Activated CD4-positive, alpha-beta T cell treated with anti-CD3 and anti-CD28 coated beads, Interleukin-2, amount 10 ng/mL, durations not matched to agents 24 days and 14 days (primary cell): ENCODE measurements at places on chromosomes 2 and 18.

- DNase-seq: no peak
- H3K36me3 ChIP-seq: no peaks in the 10 kb centered on the region
- peaks cover 49% of the 10 kb centered on the region for H3K27me3 ChIP-seq
- no peaks in the 10 kb centered on the region for H3K4me1 ChIP-seq
Measured at GRCh38 chr18:54961016-54961423, 1.8 kb upstream of the CCDC68 start.

GRCh38 chr2:151217343-151217742 is 44.3 kb downstream of the RBM43 start:
- no peak overlapping the region for H3K27ac ChIP-seq
- no peaks in the 10 kb centered on the region for H3K36me3 ChIP-seq
- no peaks in the 10 kb centered on the region for H3K4me1 ChIP-seq
- no peak for DNase-seq
- peaks cover 9% of the 10 kb centered on the region for H3K27me3 ChIP-seq

GRCh38 chr2:67878743-67879142 is 184.1 kb downstream of the C1D start:
- no peaks in the 10 kb centered on the region for H3K4me1 ChIP-seq
- no peak for DNase-seq
- no peak overlapping the region for H3K27ac ChIP-seq
- H3K27me3 ChIP-seq: no peaks in the 10 kb centered on the region
- no peaks in the 10 kb centered on the region for H3K36me3 ChIP-seq
- no peak overlapping the region for H3K4me3 ChIP-seq

DNA sequence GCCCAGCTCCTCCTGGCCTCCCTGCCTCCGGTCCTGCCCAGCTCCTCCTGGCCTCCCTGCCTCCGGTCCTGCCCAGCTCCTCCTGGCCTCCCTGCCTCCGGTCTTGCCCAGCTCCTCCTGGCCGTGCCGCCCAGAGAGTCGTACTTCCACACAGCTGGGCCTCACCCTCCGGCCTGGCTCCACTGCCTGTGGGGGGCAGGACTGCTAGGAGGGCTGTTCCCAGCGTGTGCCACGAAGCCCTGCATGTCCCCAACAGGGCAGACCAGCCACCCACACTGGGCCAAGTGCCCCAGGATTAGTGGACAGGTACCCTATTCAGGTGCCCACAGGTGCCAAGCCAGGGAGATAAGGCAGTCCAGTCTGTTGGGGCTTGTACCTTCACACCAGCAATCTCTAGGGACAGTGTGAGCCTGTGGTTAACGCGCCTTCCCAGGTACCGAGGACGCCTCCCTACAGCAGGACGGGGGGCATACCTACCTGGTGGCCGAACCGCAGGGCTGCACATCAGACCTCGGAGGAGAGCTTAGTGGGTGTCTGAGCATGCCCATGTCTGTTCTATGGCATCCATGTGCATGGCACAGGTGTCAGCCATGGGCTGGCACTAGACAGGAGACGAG is 5.3 kb downstream of the GPC1 start:
- no peak overlapping the region for H3K4me3 ChIP-seq
- peaks cover 5% of the 10 kb centered on the region for H3K4me1 ChIP-seq
- no peaks in the 10 kb centered on the region for H3K36me3 ChIP-seq
- peaks cover 10% of the 10 kb centered on the region for H3K27me3 ChIP-seq
- no peak for DNase-seq
- no peak overlapping the region for H3K27ac ChIP-seq

GRCh38 chr2:201126308-201127151 is 10.6 kb downstream of the CFLAR start:
- H3K4me1 ChIP-seq: peaks cover 68% of the 10 kb centered on the region
- peak overlapping the region; percentile 99 for H3K27ac ChIP-seq
- H3K27me3 ChIP-seq: no peaks in the 10 kb centered on the region
- H3K4me3 ChIP-seq: peak overlapping the region; percentile 96
- peaks cover 61% of the 10 kb centered on the region for H3K36me3 ChIP-seq
- peak; percentile 72 for DNase-seq

GRCh38 chr18:5868218-5868854 is 27.0 kb downstream of the TMEM200C start:
- no peak overlapping the region for H3K4me3 ChIP-seq
- peak; percentile 82 for DNase-seq
- H3K4me1 ChIP-seq: no peaks in the 10 kb centered on the region

DNA sequence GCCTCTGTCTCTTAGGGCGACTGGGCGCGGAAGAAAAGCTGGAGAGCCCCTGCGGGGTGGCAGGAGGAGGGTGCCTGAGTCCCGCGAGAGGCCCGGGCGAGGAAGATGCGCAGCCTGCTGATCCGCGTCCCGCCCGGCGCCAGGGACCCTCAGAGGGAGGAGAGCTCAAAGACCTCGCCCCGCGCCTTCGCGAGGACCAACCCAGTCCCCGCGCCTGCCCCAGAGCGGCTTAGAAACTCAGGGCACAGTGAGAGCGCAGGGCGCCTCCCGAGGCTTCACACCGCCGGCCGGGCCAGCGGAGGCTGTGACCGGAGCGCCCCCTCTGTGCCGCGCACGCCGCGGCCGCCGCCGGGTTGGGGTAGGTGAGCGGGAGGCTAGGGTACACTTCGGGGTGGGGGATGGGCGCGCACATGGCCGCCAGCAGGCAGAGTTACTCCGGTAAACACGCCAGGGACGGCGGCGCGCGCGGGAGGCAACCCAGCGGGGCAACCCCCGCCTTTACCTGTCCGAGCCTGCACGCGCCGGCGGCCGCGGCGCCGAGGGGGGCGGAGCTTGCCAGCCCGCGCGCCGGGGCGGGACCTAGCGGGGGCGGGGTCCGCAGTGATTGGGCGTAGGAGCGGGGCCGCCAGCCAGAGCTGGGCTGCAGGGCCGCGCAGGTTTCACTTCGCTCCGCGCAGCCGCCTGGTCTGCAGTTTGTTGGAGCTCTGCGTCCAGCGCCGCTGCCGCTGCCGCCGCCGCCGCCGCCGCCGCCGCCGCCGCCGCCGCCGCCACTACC is at the start of gene BCL2L11:
Gene BCL2L11 (plus strand): TSS at position 662 of the 775 bp plus-strand sequence. CDS start 2,832 bp downstream, outside the sequence.
- peaks cover 20% of the 10 kb centered on the region for H3K27me3 ChIP-seq
- peaks cover 44% of the 10 kb centered on the region for H3K4me1 ChIP-seq
- H3K36me3 ChIP-seq: peaks cover 42% of the 10 kb centered on the region

DNA sequence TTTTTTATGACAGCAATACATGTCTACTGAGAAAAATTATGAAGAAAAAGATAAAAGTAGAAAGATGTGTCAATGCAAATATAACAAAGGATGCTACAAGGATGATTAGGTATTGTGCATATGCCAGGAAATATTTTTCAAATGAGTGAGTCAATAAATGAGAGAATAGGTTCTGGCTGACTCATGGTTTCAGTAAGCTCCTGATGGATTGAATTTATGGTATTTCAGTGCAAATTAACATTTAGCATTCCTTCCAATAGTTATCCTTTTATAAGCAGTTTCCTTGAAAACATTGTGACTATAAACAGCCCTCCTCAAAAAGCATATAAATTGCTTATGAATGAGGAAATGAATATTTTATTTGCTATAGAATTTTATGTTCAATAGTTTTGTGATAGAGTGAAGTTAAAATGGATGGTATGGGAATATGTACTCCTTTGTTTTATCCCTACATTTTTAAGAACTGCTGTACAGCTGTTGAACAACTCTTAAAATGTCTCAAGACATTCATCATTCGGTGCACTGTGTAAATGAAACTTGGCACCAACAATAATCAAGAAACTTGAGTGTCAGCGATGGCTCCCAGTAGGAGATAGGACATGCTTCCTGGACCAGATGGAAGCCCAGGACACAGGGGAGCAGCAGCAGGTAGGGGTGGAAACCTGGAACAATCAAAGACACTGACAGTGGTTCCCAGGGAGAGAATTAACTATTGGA is 144.7 kb downstream of the PMAIP1 start:
- no peak for DNase-seq
- no peak overlapping the region for H3K4me3 ChIP-seq
- H3K27ac ChIP-seq: no peak overlapping the region
- H3K4me1 ChIP-seq: no peaks in the 10 kb centered on the region
- no peaks in the 10 kb centered on the region for H3K36me3 ChIP-seq

GRCh38 chr2:234731236-234731635 is 220.6 kb upstream of the SH3BP4 start:
- H3K4me1 ChIP-seq: no peaks in the 10 kb centered on the region
- DNase-seq: no peak

- H3K4me1 ChIP-seq: no peaks in the 10 kb centered on the region
- peaks cover 10% of the 10 kb centered on the region for H3K27me3 ChIP-seq
- H3K4me3 ChIP-seq: no peak overlapping the region
- H3K27ac ChIP-seq: no peak overlapping the region
Measured at GRCh38 chr2:152490686-152491455, 155.9 kb downstream of the FMNL2 start.

- no peaks in the 10 kb centered on the region for H3K36me3 ChIP-seq
- H3K4me1 ChIP-seq: peaks cover 21% of the 10 kb centered on the region
- H3K27ac ChIP-seq: no peak overlapping the region
- DNase-seq: no peak
- peaks cover 61% of the 10 kb centered on the region for H3K27me3 ChIP-seq
Measured at GRCh38 chr2:10076511-10076910, 3.7 kb downstream of the CYS1 start.

DNA sequence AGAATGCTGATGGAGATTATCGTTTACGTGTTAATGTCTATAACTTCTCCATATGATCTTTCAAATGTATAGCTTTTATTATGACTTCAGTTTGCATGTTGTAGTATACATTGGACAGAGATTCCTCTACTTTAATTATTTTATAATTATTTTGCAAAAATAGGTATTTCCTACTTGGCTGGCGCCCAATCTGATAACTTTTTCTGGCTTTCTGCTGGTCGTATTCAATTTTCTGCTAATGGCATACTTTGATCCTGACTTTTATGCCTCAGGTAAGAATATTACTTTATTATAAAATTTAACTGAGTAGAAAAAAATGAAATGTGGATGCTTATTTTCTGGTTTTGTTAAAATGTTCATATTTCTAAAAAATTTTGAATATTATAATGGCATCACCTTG is 18.1 kb upstream of the ADGRF3 start:
- no peak overlapping the region for H3K4me3 ChIP-seq
- H3K36me3 ChIP-seq: peaks cover 41% of the 10 kb centered on the region
- no peaks in the 10 kb centered on the region for H3K27me3 ChIP-seq
- no peak for DNase-seq
